Natural killer cell treated with Interleukin-12 subunit alpha and Interleukin-12 subunit beta and Interleukin-15 and Interleukin-18, amount 100 ng/mL, for 72 hours (primary cell): ENCODE measurements at places on chromosomes 2 and 18.

DNA sequence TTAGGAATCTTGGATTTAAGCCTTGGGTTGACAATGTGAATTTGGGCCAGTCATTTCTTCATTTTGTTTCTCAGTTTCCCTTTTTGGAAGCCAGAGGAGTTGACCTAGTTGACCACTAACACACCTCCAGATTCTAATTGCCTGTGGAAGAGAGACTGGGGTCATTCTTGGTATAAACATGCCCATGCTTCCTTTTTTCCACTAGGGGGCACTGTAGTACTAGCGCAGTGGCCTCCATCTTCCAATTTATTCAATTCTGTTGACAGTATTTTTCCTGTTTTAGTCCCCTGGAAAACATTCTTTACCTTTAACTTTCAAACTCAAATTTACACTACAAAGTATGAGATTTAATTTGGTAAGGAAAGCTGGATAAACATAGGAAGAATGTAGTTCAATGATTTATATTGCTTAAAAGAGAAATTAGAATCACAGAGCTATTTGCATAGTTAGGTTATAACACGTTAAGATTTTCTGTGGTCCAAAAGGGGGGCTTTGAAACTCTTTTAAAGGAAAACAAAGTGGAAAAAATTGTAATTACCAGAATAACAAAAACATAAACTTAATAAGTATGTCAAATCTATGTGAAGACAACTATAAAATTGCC, 57.5 kb upstream of the AGPS start:
- DNase-seq, result peak; percentile 65

- no peak for DNase-seq
These were observed 112.9 kb downstream of the THADA start for GRCh38 chr2:43482961-43483360.

DNA sequence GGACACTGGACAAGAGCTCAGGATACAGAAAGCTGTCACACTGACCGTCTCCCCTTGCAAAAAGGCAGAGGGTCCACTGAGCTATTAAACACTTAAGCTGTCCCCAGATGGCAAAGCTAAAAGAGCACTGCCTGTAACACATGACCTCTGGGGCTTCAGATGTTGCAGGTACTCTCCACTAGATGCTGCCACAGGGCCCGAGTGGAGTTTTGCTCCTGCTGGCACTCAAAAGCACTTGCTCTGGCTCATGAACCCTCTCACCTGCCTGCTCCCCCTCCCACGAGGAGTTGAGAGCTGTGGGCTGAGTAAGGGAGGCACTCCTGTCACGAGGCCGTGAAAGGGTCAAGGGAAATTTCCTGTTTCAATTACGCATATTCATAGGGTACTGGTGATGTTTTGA, 227.9 kb downstream of the PRKCE start:
- DNase-seq, result no peak

DNA sequence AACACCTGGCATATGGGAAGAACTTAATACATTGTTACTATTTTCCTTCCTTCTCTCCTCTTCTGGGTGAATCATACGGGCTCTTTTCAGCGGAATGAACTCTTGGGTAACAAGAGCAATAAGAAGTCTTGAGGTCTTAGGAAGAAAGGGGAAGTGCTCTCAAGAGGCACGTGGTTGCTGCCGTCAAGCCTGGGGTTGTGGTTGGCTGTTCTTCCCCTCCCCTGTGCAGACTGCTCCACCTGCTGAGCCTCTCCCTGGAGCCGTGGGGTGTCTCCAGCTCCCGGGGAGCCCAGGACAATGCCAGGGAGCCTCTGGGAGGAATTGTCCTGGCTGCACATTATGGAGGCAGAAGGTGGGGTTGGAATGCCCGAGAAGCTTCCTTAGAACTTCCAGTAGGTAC, 19.4 kb downstream of the TOGARAM2 start:
- DNase-seq, result no peak

GRCh38 chr18:22040533-22040932, 128.9 kb upstream of the GATA6 start:
- DNase-seq, result no peak

GRCh38 chr18:70464343-70465114, 175.7 kb downstream of the SOCS6 start:
- no peak for DNase-seq

DNA sequence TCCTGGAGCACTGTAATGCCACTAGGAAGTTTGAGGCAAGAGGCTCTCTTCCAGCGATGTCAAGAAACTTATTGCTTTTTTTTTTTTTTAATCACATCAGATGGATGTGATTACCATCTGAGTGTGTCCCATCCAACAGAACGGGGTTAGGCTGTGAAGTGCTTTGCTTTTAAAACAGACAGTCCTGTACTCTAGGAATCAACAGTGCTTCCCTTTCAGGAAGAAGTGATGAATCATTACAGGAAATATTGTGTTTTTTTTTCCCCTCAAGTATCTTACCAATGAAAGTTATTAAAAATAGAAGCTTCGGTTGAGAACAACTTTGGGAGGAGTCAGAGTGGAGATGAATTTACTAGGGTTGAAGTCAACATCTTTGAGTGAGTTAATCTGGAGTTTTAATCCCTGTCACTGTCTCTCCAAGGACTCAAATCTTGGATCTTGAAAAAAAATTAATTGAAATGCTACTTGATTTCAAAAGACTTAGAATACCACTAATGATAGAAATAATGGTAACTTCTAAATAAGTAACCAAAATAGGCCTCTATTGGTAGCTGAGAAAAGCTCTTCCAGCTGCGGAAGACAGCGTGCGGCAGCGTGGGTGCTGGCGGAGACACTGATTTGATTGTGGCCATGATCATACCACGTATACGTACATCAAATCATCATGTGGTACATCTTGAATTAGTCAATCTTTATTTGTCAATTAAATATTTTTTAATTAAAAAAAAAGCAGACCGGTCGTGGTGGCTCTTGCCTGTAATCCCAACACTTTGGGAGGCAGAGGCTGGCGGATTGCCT, 45.5 kb downstream of the GATA6 start:
- no peak for DNase-seq

DNA sequence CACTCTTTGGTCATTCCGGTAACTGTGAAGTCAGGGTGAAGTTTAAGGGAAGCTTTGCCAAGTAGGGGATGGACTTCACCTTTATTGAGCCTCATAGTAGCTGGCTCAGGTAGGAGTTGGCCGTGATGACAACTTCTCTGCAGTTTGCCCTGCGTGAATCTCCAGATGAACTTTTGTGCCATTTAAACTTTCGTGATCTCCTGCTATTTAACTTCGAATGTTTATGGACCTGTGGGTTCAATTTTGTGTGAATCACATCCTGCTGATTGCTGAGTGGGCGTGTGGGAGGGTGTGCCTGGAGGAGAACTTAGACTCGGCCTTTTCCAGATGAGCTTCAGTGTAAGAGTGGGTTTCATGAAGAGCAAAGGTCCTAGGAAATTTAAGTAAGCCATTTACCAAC, 4.2 kb downstream of the UGT1A1 start:
- DNase-seq, result no peak

- DNase-seq, result no peak
These were observed 25.7 kb downstream of the SRBD1 start for GRCh38 chr2:45585267-45585861.

DNA sequence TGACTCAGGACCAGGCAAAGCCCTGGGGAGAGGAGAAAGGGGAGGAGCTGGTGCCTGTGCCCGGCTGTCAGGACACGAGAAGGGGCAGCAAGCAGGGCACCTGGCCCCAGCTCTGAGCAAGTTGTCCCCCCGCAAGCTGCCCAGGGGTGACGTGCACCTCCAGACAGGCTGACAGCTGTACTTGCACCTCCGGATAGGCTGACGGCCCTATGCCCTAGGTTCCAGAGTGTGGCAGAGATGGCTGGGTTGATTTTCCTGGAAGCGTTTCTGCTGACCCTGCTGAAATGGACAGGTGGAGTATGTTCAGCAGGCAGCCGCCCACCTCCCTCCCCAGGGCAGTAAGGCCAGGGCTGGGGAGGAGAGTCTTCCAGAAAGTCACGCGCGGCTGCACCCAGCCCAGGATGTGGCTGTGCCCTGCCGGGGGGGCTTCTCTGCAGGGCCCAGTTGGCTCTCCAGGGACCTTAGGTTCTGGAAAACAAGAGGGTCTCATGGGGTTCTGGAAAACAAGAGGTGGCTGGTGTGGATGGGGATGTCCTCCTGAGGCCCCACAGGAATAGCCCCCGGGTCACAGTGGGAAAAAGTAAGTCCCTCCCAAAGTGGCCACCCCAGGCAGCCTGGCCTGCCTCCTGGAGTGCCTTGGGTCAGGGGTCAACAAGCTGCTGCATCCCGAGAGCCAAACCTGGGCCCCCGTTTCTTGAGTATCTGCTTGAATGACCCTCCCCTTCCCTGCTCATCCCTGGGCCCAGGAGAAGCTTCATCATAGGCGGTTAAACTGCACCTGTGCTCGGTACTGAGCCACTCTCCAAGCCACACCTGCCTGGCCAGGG, 71.4 kb upstream of the OTOS start:
- no peak for DNase-seq
